ENCODE measurements at places on chromosomes 5 and 9. TPM values are rescaled to one million over a fixed set of nuclear protein-coding genes. Genes with fewer than 3 reads are reported as not detected.

FBLL1 gene
- not detected for total RNA-seq

TLX3 gene
- not detected for total RNA-seq

TMC1 gene
- total RNA-seq: not detected

GRCh38 chr9:80125731-80126264, 554.0 kb downstream of the TLE4 start:
- DNase-seq: no peak

DNA sequence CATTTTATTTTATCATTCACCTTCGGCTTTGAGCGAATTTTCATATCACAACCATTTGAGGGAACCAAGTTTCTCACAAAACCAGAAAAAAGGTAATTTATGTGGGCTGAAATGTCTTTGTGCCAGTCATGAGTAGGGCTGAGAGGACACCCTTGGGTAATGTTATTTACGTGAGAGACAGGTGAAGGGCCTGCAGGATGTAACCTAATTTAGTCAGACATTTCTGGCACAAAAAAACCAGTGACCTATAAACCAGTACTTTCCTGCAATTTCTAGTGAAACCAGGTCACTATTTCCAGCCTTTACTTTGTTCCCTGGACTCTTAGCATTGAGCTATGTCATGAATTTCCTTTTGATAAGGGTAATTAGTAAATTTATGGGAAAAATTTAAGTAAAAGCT, 17.2 kb upstream of the CCDC112 start:
- DNase-seq: no peak

- peak; percentile 10 for DNase-seq
Observed at GRCh38 chr9:96136992-96137670, 164.8 kb downstream of the HSD17B3 start.

GRCh38 chr5:23473915-23474314, 33.5 kb upstream of the PRDM9 start:
- DNase-seq: no peak

DNA sequence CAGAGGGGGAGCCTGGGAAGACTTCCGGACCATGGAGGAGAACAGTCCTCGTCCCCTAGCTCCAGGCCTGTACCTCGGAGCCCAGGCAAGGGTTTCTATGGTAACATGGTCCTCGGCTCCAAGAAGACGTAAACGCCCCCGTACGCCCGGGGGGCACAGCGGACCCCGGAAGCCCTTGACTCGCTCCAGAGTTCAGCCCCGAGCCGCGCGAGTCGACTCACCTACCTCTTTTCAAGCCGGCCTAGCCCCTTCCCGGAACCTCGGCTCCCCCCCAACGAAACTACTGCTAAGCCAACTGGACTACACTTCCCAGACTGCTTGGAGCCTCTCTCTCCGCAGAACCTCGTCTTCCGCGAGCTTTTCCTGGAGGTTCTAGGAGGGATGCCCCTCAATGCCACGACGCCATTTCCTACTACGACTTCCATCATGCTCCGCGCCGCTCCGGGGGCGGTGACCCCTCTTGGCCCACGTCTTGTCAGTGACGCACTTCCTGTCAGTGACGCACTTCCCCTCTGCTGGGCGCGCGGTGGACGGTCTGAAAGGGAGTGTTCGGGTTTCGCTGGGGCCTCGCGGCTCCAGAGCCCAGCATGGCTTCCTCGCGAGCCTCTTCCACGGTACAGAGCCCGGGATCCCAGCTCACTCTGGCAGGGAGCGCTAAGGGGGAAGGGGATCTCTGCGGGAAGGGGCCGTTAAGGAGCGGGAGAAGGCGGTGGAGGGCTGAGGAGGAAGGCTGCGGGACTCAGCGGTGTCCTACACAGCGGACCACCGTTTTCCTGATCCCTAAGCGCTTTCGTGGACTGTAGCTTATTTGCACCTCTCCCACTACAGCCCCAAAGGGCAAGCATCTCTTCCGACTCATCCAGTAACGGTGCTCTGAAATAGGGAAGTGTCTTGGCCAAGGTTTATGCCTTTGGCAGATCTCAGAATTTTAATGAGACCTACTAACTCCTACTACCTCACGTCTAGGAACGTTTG, at the start of the genes CDC26 and PRPF4:
TSS of gene CDC26 (minus strand) at position 416 of the 975 bp plus-strand sequence. CDS start 3,065 bp downstream, outside the sequence.
TSS of gene PRPF4 (plus strand) at position 502 of the 975 bp plus-strand sequence. CDS start at position 588, 86 bp downstream.
- DNase-seq: peak; percentile 96

DNA sequence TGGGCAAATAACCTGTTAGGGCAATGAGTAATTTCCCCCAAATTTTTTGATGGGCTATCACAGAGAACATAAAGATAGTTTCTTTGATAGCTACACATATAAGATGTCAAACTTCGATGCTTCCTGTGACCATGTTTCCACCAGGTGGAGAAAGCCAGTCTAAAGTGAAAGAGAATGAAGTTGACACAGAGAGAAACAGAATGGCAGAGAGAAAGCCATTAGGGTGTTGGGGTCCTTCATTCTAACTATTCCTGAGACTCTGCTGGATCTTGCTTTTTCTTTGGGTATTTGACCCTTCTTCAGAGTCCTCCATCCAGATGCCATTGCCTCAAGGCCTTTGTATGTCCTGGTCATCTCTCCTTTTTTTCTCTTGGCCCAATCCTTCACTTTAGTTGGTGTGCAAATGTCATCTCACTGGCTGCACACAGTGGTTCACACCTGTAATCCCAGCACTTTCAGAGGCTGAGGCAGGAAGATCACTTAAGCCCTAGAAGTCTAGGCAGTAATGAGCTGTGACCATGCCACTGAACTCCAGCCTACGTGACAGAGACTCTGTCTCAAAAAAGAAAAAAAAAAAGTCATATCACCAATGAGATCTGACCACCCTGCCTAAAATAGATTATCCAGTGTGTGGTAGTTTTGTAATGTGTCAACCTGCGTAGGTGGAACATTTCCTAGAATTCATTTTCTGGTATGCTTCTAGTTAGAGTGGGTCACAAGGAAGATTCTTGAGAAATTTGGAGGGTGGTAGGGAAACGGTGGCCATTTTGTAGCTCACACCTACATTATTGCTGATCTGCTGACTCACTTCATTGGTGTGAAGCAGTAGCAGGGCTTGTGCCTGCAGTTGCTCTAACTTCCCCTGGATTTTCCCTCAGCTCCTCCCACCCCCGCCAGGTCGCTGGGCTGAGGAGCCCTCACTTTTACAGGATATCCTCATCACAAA, 20.8 kb upstream of the KIF2A start:
- DNase-seq: no peak

DNA sequence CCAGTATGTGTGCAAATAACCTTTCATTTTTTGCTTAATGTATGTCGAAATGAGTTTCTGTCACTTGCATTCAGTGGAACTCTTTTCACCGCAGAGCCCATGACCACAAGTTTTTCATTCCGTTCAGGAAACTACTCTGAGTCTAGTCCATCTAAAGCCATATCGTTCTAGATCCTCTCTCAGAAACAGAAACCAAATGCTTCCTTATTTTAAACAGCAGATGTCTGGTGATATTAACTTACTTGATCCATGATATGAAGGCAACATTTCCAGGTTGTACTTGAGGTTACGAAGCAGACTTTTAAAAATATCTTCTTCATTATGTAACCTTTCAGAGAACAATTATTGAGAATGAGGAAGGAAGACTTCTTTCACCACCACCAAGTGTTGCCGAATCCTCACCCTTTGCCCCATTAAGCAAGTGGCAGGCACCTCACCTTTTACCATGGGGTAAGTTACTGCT, 72.4 kb upstream of the GNAQ start:
- DNase-seq: no peak

- no peak for DNase-seq
Observed at GRCh38 chr5:66769839-66770617, 173.8 kb downstream of the MAST4 start.

GRCh38 chr9:121289026-121289771, 21.2 kb downstream of the GSN start:
- DNase-seq: peak; percentile 92

GRCh38 chr9:134180786-134181647, 16.7 kb upstream of the RNU6ATAC start:
- no peak for DNase-seq

All from foreskin keratinocyte (primary cell).